AG10803 (cell line): ENCODE measurements at places on chromosomes 6 and 20.

DNA sequence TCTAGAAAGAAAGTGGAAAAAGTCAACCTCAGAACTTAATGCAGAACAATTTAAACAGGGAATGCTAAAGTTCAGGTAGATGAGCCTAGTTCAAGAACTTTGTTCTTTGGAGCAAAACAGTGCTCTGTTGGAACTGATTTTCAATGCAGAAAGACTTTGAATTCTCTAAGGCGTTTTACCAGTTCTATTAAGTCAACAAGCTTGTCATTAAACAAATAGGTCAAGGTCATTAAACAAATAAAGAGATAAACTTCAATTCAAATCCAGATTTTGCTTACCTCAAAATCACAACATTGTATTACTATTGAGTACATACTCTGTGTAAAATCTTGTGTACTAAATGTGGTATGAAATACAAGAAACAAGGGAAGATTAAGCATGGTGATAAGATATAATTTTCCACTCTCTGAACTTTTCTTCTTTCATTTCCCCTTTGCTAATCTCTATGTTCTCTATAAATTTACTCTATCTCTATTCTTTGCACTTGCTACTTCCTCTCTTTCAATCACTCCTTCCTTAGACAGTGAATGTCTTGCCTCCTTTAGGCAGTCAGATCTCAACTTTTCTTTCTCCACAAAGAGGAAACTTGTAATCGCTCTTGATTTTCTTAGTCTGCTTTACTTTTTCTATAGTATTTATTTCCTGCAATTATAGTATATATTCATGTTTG is 160.8 kb upstream of the KHDRBS2 start:
- DNase-seq = no peak

DNA sequence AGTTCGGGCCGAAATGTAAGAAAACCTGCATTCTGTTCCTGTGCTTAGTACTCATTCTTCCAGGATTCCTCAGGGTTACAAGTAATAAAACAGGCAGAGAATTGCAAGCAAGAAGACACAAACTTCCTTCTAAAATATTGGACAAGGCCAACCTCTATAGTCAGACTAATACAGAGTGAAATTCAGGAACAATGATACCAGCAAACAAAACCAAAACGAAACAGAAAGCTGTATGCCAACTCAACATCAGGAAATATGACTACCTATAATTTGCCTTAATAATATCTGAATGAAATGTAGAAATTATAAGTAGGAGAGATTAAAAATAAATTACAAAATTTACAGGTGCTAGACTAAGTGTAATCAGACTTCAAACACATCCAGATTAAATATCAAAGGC is 238.8 kb downstream of the HIVEP2 start:
- DNase-seq = no peak

GRCh38 chr6:22153384-22154158 is 143.3 kb downstream of the PRL start:
- DNase-seq = peak; percentile 5

GRCh38 chr20:37651932-37652331 is 41.9 kb upstream of the CTNNBL1 start:
- DNase-seq = no peak

GRCh38 chr6:30013291-30013922 is 47.7 kb upstream of the POLR1H start:
- DNase-seq = peak; percentile 5

GRCh38 chr6:75234126-75234865 is 9.3 kb downstream of the COX7A2 start:
- no peak for DNase-seq

GRCh38 chr6:2952557-2953095 is 18.7 kb downstream of the SERPINB6 start:
- DNase-seq = peak; percentile 95

- DNase-seq = peak; percentile 33
Measured at GRCh38 chr6:40906759-40907158, 132.3 kb downstream of the UNC5CL start.
